Right renal pelvis (tissue), 4 donors: ENCODE measurements at places on chromosomes 13 and 19.
A peak's percentile ranks its signal among the peaks of the same experiment; 100 is the strongest.

DNA sequence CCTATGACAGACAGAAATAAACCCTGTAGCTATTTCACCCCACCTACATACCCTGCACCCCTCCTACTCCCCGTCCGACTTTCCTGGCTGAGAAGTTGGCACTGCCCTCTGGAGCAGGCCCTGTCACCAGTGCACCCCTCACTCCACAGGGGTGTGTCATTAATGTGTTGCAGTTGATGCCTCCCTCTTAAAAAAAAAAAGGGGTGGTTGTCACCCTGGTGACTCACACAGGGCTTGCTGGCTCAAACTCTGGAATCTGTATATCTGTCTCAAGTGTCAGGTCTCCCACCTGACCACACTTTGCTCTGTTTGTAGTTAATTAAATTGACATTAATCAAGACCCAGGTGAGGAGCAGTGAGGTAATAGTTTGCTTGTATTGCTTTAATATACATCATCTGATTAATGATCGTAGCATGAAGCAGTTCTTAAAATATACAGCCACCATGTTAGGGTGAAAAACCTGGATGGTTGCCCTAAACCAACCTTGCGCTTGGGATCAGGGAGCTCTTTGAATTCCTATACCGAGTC is 2.0 kb upstream of the GATAD2A start:
- DNase-seq: no peak

DNA sequence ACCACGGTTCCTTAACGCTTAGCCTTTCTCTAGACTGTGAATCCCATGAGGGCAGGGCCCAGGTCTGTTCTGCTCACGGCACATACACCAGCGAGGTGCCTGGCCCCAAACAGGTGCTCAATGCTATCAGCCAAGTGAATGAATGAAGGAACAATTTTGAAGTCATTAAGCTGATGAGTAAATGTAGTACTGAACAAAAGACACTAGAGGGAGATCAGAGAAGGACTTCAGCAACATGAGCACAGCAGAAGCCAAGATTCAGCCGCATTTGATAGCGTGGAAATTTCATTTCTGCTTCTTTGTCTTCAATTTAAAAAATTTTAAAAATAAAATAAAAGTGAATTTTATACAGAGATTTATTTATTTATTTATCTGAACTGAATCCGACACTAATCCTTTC is 20.1 kb upstream of the MYO16 start:
- DNase-seq: no peak

GRCh38 chr13:87355451-87355850 is 315.7 kb upstream of the SLITRK5 start:
- no peak for DNase-seq

DNA sequence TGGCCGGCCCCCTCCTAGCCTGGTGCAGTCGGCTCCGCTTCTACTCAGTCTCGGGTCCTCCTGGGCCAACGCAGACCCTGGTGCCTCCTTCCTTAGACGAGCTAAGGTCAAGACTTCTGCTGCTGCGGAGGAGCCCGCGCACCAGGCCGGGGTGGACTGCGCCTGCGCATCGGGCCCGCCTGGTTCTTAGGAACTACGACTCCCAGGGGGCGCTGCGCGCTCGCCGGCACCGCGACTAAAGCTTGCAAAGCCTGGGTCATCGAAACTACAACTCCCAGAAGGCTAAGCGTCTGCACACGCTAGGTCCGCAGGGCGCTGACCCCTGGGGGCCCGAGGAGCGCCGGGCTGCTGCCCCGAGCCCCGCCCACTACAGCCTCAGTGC is at the start of gene ZNF835:
Gene ZNF835, minus strand, starts transcription at position 145 of the 382 bp plus-strand sequence. CDS start 6,559 bp downstream, outside the sequence.
- DNase-seq: peak; percentile 82

GRCh38 chr13:41697578-41697977 is 240.2 kb downstream of the RGCC start:
- no peak for DNase-seq

- no peak for DNase-seq
Measured at GRCh38 chr13:79621902-79622301, 140.9 kb downstream of the NDFIP2 start.

DNA sequence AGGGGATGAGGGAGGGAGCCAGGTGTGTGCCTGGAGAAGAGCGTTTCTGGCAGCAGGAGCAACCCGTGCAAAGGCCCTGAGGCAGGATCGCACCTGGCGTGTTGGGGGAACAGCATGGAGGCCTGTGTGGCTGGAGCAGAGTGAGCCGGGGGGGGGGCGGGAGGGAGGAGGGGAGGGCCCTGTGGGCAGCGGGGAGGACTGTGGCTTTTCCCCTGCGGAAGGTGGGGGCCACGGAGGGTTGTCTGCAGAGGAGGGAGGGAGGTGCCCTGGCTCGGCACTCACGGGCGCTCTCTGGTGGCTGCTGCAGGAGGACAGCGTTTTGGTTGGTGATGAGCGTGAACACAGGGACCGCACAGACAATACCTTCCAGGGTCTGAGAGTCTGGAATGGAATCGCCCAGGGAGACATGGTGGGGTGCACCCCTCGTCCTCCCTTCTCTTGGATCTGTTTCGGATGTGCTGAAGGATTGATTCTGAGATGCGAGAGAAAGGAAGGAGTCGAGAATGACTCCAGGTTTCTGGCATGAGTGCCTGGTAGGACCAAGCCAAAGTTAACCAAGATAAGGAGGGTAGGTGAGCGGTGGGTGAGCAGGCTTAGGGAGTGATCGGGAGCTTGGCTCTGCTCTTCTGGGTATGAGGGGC is 6.5 kb downstream of the RAB11B start:
- DNase-seq: no peak

- DNase-seq: no peak
Measured at GRCh38 chr19:16457954-16458331, 13.8 kb downstream of the EPS15L1 start.

GRCh38 chr13:74574964-74575728 is 440.9 kb upstream of the KLF12 start:
- peak; percentile 17 for DNase-seq

- DNase-seq: no peak
Measured at GRCh38 chr13:24066405-24067295, 93.9 kb upstream of the SPATA13 start.

DNA sequence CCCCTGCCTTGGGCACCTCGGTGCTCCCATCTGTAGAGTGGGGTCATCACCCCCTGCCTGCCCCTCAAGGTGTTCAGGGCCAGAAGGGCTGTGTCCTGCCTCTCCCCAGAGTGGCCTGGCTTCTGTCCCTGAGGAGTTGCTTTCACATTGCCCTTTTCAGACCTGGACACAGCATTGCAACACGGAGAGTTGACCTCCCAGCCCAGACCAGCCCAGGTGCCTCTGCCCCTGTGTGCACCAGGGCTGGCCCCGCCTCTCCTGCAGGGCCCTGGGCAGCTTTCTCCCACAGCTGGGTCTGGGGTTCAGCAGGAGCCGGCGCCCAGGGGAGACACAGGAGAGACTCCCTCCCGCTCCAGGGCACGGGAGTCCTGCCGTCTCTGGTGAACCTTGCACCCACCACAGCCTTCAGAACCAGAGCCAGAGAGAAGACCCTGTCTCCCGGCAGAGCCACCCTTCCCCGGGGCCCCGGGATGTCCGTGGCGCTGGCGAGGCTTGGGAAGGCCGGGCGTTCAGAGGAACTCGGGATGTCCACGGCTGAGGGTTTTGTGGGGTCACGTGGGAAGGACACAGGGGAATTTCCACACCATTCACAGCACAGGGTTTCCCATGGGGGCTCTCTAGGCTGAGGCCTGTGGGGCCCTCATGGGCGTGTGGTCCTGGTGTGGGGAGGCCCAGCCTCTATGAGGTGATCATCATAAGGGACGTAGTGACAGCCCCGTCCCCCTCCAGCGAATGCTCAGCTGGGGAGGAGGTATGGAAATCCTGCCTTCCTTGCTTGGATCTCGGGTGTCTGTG is 23.2 kb downstream of the C13orf46 start:
- no peak for DNase-seq

GRCh38 chr13:110397436-110398115 is 90.5 kb downstream of the COL4A2 start:
- no peak for DNase-seq

DNA sequence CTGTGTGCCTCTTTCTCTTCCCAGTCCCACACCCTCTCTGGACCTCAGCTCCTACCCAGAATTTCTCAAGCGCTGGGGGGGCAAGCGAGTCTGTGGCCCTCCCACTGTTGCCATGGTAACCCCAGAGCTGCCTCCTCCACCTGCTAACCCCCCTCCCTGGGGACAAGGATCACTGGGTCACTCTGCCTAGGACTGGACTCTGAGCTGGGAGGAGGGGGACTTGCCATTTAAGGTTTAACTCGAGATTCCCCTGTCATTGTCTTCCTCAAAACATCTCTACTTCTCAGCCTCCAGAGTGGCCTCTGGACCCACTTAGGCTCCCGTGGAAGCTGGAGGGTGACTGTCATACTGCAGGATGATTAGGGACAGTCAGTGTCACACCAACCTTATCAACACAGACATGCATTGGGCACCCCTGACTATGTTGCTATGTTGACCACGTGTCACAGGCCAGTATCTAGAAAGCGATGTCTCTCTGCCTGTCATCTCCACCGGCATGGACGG is 2.2 kb downstream of the PALM3 start:
- no peak for DNase-seq

DNA sequence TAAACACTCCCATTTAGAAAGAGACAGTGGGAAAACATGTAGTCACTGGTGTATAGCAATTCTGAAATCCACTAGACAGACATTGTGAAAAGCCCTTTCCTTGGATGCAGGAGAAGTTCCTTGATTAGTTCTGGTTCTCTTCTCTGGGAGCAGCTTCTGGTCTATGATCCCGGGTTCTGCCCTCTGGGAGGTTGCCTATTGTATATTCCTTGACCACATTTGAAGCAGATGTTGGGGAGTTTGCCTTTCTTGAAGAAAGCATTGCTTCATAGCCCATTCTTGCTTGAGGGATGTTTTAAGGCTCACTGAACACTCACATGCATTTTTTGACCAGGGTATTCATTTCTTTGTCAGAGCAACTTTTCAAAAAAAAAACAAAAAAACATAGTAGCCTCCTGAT is 211.9 kb downstream of the NDFIP2 start:
- no peak for DNase-seq

DNA sequence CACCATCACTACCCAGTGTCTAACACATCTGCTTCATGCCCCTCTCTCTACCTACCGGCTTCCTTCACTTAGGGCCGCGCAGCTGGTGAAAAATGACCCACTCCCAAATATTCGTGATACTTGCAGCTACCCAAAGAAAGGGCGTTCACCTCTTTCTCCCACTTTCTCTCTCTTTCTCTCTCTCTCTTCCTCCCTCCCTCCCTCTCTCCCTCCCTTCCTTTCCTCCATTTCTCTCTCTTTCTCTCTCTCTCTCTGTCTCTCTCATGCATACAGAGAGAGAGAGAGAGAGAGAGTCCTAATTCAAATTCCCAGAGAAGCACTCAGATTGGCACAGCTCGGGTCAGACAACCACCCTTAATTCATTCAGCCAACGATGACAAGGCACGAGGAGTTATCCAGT is 27.7 kb upstream of the POP4 start:
- DNase-seq: no peak

GRCh38 chr13:106503272-106503671 is 32.2 kb downstream of the EFNB2 start:
- DNase-seq: no peak

DNA sequence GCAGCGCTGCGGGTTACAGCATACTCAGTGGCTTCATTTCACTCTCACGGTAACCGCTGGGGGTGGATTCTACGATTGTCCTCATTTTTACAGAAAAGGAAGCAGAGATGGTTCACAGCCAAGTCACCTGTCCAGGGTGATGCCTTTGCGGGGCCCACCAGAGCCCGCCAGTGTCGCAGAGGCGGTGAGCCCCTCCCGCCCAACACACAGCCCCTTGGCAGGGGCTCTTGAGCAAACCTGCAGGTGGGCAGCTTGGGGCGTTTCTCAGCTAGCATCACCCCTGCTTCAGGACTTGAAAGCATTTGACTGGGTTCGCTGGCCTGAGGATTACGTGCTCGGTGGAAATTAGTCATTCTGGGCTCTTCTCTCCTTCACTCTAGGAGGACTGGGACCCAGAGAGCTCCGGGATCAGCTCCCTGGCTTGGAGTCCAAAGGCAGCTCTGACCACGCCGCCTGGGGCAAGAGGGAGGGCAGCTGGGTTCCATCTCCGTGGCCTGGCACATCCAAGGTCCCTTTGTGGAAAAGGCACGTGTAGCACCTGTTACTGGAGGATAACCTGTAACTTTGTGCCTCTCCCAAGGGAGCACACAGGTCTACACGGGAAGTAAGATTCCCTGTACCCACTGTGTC is 62.5 kb upstream of the F7 start:
- no peak for DNase-seq

- no peak for DNase-seq
Measured at GRCh38 chr13:72652681-72653080, 74.7 kb downstream of the MZT1 start.

- DNase-seq: no peak
Measured at GRCh38 chr13:39200249-39200910, 162.1 kb downstream of the NHLRC3 start.

GRCh38 chr13:61935710-61936109 is 520.1 kb upstream of the PCDH20 start:
- DNase-seq: no peak

DNA sequence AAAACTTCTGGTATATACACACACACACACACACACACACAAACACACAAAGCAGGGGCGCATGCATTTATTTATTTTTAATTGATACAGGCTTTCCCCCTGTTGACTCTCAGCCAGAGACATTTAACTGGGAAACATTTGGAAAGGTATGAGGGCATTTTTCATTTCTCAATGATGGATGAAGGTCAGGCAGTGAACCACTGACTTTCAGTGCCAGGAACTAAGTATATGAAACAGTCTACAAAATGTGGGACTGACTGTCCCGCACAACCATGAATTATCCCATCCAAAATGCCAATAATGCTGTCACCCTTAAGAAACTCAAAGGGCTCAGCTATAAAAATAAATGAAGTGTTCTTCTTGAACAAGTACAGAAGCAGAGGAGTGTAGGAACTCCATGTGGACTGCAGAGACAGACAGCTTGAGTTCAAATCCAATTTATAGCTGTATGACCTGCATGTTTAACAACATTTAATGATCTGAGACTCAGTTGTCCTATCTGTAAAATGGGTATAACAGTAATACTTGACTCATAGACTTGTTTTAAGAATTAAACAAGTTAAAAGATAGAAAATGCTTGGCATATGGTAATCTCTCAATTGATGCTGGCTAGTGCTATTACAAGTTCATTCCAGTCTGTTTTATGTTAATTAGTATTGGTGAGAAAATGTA is 25.0 kb upstream of the INTS6 start:
- DNase-seq: no peak

DNA sequence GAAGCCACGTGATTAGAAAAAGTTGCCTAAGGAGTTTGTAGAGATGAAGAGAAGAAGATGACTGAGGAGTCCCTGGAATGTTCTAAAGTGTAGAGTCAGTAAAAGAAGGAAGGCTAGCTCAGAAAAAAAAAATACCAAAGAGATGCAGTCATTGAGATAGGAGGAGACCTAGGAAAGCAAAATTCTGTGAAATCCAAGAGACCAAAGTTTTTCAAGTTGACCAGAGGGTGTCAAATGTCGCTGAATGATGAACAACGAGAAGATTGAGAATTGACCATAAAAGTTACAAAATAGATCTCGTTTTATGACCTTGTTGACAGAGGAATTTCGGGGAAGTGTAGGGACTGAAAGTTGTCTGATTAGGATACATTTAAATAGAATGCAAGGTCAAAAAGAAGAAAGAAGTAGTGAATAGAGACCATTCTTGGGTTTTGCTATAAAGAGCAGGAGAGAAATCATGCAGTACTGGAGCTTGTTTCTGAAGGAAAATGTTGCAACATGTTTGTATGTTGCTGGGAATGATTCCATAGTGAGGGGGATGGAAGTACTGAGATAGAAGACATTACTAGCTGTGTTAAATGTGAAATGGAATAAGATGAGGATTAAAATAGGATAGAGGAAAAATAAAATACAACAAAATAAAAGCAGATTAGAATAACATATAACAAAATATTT is 30.2 kb upstream of the HTR2A start:
- no peak for DNase-seq

- DNase-seq: peak; percentile 51
Measured at GRCh38 chr19:55383279-55384130, 587 bp downstream of the TMEM238 start.
